ENCODE measurements at places on chromosomes 7 and 10. TPM values are rescaled to one million over a fixed set of nuclear protein-coding genes. Genes with fewer than 3 reads are reported as not detected.

- no peak for ATAC-seq
These were observed 130.9 kb downstream of the KCNMA1 start for GRCh38 chr10:77506517-77507200.

The PDE6C gene
- total RNA-seq: not detected

GRCh38 chr10:27297844-27298521 is 57.4 kb upstream of the ACBD5 start:
- no peak for ATAC-seq

GRCh38 chr7:100691676-100692577 is 2.1 kb downstream of the GIGYF1 start:
- ATAC-seq: peak; percentile 65

DNA sequence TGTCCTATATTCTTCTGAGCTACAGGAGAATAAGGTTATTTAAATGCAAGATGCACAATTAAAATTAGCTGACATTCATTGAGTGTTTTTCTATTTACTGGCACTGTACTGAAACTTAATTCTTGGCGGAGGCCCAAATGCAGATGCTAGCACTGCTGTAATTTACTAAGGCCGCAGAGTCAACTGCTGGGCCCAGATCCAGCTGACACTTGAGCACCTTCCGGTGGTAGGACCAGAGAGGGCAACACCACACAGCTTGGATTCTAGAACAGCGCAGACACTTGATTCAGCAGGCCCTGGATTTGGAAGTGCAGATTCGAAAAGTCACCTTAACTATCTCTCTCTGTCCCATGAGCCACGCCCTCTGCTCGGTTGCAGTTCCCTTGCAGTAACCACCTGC is 228.6 kb upstream of the TMEM72 start:
- ATAC-seq: no peak

The HOXA3 gene
- total RNA-seq: 22.6 TPM

DNA sequence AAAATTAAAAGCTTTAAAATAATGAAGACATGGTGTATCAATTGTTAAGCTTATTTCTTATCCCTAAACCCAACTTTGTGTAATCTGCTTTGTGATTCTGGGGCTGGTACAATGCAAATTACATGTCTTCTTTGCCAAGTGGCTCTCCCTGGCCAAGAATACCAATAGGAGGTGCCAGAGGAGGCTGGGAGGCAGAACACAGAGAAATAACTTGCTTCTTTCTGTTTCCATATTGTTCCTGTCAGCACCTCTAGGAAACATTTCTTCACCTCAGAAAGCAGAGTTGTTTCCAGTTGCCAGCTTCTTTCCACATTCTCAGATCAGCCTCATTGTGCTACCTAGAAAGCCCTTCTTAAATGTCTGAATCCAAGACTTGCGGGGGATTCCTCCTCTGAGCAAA is 174.4 kb downstream of the MDFIC start:
- ATAC-seq: no peak

The OR13A1 gene
- not detected for total RNA-seq

The PUS7 gene
- 11.9 TPM for total RNA-seq

The MKI67 gene
- total RNA-seq: 1.9 TPM

- ATAC-seq: no peak
These were observed 20.2 kb downstream of the PDCD11 start for GRCh38 chr10:103416436-103417147.

The UPK3B gene
- total RNA-seq: not detected

DNA sequence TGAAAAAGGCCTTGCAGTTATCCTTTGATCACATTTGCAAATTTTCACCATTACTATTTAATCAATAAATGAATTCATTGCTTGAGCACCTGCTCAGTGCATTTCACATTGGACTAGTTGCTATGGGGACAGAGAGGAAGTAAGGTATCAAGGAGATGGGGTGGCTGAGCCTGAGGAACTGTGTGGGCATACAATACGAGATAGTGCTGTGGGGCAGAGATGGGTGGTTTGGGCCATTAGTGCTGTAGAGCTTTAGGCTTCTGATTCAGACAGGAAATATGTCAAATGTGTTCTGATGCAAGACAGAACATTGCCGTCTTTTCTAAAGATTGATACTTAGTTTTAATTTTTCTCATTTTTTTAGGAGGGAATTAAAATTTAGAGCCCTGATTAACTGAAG is 13.2 kb downstream of the ITGB8 start:
- ATAC-seq: no peak

DNA sequence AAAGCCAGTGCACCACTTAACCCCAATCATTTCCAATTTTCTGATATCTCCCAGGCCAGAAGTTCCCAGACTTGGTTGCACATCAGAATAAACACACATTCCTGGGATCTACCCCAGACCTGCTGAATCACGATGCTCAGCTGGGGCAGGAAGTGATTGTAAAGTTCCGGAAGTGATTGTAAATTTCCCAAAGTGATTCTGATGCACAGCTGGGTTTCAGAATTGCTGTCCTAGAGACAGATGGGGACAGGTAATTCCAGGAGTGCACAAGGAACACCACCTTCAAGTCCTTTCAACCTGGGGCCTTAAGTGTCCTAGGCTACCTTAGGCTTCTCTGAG is 104.2 kb upstream of the EEPD1 start:
- no peak for ATAC-seq
